Effector CD8-positive, alpha-beta T cell (primary cell): ENCODE measurements at places on chromosomes 7 and 10.

DNA sequence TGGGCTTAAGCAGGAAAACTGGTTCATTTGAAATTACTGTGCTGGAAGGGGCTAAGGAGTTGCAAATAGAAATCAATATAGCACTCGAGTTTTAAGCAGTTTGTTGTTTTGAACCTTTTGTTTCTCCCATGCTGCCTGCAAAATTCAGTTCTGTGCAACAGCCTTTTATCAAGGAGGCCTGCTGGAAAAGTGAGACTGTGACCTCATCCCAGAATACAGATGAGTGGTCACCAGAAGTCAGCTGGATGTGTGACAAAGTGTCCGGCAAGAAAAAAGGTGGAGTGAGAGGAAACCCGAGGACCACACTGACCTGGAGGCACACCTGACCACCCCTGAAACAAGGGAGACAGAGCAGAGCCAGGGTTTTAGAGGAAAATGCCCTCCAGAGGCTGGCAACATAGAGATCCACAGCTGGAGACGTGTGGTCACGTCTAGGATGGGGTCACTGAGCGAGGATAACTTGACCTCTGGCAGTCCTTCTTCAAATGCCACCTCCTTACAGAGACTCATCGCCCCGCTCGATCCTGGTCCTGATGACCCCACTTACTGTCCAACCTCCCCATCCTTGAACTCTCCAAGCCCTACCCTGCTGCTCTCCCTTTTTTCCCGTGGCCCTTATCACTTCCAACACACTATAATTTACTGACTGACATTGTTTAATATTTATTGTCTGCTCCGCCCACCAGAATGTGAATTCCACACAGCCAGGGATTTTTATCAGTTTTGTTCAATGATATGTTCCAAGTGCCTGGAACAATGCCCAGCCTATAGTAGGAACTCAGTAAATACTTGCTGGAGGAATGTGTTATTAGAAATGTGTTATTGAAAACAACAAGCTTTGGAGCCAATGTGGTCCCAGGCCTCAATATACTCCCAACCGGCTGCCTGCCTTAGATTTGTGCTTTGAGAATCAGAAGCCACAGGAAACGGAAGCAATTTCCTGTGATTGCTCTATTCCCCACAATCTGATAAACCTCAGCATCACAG lies 243.8 kb downstream of the GLI3 start:
- no peak for DNase-seq

DNA sequence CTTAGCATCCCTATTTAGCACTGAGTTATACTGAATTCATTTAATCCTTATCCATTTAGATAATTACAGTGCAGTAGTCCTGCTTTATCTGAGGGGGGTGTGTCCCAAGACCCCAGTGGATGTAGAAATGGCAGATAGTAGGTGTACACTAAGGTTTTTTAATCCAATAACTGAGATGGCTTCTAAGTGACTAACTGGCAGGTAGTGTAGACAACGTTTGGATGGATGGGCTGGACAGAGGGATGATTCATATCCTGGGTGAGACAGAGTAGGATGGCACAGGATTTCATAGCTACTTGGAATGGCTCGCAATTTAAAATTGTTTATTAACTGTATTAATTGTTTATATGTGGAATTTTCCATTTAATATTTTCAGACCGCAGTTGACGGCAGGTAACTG lies 295.6 kb downstream of the CCDC3 start:
- no peak for DNase-seq

GRCh38 chr7:73941836-73942551 lies 81.0 kb downstream of the TMEM270 start:
- DNase-seq, result no peak

- no peak for DNase-seq
These were observed 100.7 kb downstream of the FAM53B start for GRCh38 chr10:124643330-124644009.

- no peak for DNase-seq
These were observed 9.7 kb upstream of the GARS1 start for GRCh38 chr7:30584965-30585364.

- DNase-seq, result no peak
These were observed 3.1 kb downstream of the RARRES2 start for GRCh38 chr7:150338166-150338829.

DNA sequence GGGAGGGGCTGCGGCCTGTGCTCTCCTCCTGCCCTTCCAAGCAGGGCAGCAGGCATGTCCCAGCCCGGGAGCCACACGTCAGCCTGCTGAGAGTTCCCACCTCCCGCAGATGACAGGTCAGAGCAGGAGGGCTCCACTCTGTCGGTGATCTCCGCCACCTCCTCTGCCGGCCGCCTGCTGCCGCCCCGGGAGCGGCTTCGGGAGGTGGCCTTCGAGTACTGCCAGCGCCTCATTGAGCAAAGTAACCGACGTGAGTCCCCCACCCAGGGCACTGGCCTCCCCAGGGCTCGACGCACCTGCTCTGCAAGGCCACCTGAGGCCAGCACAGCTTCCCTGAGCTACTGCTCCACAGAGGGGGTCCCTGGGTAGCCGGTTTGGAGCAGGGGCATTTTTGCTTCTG lies 9.4 kb downstream of the AP5Z1 start:
- no peak for DNase-seq

DNA sequence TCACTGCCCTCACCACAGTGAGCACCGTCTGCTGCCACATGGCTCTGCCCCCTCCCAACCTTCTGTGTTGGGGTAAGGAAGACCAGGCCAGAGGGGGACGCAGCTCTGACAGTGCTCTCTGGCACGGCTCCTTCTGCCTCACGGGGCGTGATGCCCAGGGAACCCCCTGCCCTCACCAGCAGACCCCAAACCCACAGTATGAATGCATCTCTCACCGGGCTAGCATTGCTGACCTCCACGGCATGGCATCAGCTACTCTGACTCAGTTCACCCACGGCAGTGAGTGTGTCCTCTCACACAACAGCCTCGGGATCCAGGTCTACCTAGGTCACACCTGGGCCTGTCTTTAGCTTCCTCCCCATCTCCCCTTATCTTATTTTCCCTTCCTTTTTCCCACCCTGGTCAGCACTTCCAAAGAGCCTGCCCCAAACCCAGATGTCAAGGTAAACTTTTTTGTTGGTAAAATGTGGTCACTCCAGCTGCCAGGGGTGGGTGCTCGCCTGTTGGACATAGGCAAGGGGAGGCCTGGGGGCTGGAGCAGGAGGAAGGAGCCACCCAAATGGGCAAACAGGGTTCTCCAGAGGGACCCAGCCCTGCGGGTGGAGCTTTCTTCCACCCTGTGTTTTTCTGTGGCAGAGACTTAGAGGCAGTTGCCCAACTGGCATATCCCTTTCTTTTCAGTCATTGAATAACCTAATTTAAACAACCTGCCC lies 4.4 kb downstream of the CALML3 start:
- DNase-seq, result no peak

DNA sequence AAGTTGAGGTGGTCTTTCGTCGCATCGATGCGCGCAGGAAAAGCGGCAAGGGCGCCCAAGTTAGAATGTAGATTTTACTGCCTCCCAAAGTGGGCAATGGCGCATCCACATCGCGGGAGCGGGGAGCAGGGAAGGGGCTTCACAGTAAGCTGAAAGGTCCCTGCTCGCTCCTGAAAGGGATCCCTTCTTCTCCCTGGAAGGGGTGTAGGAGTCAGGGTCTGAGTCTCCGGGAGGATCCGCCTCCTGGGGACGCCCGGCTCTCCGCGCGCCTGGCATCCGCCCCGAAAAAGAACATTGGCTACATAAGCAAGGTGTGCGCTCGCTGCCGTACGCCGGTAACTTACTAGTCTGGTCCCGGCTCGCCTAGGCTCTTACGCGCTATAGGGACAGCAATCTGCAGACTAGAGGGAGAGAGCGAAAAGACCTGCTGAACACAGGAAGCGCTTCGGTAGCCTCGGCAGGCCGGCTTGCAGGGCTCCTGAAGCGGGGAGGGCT lies 804 bp downstream of the UNC5B start:
- DNase-seq, result no peak

- DNase-seq, result no peak
These were observed 1065.8 kb upstream of the GHITM start for GRCh38 chr10:83073472-83073871.

DNA sequence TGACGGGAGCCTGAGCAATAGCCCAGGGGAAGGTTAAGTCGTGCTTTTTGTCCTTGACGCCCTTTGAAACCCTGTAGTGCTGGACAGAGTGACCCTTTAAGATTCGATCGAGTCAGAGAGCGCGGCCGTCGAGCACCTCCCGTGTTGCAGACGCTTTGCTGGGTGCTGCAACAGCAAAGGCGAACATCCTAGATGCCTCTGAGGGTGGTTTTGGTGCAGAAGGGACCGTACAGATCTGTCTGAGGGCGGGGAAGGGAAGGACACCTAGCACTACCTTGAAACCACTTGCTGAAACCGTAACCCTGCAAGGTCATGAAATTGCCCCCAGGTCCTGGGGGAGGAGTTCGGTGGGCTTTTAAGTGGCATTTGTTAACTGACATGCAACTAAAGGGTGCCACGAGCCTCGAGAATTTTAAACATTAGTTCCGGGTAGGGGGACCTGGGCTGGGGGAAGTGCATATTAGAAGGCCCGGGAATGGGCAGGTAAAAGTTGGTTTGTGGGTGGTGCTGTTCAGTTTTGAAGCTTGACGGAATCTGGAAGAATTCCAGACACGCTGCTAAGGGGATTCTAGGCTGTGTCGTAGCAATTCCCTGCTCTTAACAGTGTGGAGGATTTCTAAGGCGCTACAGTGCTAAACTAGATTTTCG lies 786 bp downstream of the ATP5F1C start:
- DNase-seq, result no peak

- no peak for DNase-seq
These were observed 170.4 kb downstream of the BMPER start for GRCh38 chr7:34075523-34076370.

DNA sequence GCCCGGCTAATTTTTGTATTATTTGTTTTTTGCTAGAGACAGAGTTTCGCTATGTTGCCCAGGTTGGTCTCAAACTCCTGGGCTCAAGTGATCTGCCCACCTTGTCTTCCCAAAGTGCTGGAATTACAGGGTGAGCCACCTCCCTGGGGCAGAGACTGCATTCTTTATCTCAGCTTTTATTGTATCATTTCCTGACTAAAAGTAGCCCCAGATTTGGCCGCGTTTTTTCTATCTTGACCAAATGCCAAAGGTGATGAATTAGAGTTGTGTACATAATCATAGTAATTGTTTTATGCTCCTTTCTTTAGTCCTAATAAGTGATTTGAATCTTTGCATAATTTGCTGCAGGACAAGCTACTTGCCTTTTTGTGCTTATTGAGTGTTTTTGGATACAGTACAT lies 3.1 kb upstream of the SMNDC1 start:
- no peak for DNase-seq
